AG04449 (cell line): ENCODE measurements at places on chromosomes 1 and 21.
A peak's percentile ranks its signal among the peaks of the same experiment; 100 is the strongest.

DNA sequence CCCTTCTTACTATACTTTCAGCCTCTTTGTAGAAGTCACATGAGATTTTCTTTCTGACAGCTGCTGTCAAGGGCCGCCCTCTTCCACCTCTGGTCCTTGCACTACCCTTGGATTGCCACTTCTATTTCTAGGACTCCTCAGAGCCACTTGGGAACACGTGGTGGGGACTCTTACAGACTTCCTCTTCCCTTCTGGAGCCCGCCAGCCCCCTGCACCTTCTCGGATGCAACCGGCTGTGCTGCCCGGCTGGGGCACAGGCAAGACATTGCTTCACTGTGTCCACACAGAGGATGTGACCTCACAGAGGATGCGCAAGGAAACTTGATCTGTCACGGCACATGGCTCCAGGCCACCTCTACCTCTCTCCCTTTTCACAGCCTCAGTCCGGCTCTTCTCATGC lies 2.4 kb upstream of the IKBKE start:
- DNase-seq, result no peak

DNA sequence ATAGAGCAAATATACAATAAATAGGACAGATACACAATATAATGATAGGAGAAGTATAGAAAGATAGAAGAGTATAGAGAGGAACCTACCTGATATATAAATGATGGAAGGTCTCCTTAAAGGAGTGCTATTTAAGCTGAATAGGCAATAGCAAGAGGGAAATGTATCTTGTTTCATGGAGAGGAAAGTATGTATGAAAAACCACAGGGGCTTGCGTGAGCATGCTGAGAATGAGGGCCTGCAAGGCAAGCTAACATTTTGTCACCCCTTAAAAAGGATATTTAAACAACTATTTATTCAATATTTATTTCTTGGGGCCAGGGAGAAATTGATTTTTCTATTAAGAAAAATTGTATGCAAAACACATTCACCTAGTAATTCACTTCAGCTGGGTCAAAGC lies 150.9 kb upstream of the ZRANB2 start:
- DNase-seq, result no peak

DNA sequence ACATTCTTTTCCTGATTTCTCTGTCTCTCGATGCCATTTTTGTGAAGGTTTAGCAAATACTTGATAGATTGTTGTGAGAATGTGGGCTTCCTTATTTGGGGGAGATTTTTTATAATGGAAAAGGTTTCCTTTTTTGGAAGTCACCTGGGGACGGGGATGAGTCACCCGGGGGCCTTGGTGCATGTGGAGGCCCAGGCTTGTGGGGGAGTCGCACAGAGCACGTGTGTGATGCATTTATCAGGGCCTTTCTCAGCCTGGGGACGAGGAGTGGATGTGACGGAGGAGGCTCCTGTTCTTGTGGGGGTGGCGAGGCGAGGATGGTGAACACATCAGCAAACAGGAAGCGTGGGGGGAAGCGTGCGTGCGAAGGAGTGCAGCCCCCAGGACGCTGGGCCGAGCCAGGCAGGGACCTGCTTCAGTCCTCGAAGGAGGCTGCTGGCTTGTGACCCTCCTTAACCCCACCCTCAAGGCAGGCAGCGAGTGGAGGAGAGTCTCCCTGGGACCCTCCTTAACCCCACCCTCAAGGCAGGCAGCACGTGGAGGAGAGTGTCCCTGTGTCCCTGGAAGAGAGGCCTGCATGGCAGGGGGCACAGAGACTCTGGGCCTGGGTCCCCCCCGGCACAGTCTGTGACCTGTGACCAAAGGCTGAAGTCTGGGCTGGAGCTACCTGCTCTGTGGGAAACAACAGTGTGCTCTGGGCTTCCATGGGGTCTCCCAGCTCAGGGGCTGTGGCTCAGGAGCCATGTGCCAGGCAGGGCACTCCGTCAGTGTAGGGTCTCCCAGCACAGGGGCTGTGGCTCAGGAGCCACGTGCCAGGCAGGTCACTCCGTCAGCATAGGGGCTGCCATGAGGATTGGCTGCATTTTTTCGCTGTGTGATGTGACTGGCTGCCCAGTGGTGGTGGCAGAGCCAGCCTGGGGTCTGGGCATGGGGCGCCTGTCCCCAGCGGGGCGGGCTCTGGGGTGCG lies 57.2 kb downstream of the AGPAT3 start:
- no peak for DNase-seq

GRCh38 chr1:235450433-235450832 lies 53.8 kb downstream of the B3GALNT2 start:
- no peak for DNase-seq

GRCh38 chr1:77281491-77282186 lies at the start of gene AK5:
AK5 (plus strand) TSS chr1:77282019; CDS start chr1:77282314, 295 bp downstream.
- DNase-seq, result no peak

- DNase-seq, result no peak
Measured at GRCh38 chr1:113153116-113153803, 80.3 kb downstream of the LRIG2 start.

DNA sequence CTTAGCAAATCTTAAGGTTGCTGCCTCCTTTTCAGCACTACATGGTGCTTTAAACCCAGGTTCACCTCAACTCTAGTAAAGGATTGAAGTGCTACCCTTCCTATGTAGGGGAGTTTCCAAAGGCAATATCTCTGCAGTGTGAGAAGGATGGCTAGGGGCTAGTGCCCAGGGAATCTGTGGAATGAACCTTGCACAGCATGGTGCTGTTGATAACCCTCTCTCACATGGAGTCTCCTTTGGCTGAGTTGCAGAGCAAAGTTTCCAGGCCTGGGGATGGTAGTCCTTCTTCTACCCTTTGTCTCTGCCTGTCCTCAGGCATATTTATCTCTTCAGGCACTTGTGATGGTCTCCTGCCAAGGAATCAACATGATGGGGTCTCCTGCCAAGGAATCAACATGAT lies 59.4 kb downstream of the AXDND1 start:
- no peak for DNase-seq

GRCh38 chr1:55065648-55066047 lies 26.3 kb downstream of the PCSK9 start:
- no peak for DNase-seq

DNA sequence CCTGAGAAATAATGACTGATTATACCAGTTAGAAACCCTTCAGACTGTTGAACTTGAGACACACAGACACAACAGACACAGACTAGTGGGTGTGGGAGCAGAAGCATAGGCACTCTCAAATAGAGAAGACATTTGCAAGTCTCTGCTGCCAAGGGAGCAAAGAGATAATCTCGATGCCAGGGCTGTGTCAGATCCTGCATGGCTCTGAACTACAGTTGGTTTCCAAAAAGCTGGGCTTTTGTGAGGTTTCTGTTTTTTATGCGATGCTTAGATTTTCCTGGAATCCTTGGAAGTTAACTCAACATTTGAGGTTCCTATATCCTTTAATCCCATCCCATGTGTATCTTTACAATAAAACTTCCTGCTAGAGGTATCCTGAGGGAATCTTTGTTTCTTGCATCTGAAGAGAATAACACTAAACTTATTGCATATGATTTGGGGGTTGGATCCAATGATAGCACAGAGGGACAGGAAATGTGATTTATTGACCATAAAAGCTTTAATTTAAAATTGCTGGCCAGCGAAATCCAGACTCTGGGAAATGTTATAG lies 236.4 kb downstream of the SPATA17 start:
- no peak for DNase-seq

- no peak for DNase-seq
Measured at GRCh38 chr1:76764638-76765454, 102.4 kb upstream of the ST6GALNAC5 start.

DNA sequence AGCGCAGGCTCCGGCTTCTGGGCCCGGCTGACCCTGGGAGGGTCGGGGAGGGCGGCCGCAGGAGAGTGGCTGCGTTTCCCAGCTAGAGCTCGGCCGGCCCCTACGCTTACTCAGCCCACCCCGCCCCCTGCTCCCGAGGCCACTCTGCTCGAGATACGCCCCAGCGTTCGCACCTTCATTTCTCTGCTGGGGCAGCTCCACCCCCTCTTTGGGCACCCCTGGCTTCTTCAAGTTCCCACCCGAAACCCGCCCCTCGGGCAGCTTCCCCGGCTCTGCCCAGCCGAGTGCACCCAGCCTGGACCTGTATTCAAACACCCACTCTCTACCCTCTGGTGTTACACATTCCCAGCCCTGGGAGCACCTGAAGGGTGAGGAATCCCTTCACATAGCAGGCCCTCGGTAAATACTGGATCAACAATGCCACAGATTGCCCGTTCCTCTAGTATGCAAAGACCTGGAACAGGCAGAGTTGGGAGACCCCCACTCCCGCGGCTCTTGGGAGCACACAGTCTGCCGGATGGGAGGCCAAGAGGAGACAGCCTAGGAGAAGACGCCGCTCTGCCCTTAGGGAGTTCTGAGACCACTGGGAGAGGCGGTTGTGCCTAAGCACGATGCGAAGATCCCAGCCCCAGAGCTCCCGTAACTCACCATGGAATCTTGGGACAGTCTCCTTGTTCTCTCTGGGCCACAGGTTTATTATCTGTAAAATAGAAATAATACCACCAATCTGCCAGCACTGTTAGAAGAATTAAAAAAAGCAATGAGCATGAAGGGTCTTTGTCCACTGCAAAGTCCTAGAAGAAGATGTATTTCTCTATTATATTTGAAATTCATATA lies 566 bp upstream of the PAQR7 start:
- no peak for DNase-seq

GRCh38 chr1:85576642-85577418 lies 3.7 kb upstream of the CCN1 start:
- no peak for DNase-seq

GRCh38 chr1:229661022-229661877 lies 35.2 kb downstream of the URB2 start:
- DNase-seq, result peak; percentile 17

GRCh38 chr1:3740752-3741151 lies 11.5 kb upstream of the CCDC27 start:
- no peak for DNase-seq

DNA sequence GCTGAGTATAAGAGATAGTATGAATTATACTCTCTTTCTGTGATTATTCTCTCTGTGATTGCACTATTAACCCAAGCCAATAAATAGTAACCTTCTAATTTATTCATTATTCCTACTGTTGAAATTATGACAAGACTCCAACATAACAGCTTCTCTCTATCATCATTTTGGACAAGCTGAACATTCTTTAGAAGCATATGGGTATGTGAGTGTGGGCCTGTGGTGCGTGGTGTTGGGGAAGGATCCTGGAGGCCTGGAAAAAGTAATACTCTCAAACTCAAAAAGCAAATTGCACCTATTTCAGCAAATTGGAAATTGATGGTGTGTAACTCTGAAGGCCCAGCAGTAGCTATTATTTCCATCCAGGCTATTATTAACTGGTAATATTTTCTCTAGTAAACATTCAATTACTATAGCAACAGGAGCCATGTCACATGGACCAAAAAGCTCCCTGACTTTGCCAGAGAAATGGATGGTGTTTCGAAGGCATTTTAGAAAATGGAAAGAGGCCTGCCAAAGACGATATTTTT lies 502.8 kb downstream of the LTN1 start:
- no peak for DNase-seq

GRCh38 chr1:177753655-177754054 lies 216.2 kb downstream of the SEC16B start:
- DNase-seq, result no peak

DNA sequence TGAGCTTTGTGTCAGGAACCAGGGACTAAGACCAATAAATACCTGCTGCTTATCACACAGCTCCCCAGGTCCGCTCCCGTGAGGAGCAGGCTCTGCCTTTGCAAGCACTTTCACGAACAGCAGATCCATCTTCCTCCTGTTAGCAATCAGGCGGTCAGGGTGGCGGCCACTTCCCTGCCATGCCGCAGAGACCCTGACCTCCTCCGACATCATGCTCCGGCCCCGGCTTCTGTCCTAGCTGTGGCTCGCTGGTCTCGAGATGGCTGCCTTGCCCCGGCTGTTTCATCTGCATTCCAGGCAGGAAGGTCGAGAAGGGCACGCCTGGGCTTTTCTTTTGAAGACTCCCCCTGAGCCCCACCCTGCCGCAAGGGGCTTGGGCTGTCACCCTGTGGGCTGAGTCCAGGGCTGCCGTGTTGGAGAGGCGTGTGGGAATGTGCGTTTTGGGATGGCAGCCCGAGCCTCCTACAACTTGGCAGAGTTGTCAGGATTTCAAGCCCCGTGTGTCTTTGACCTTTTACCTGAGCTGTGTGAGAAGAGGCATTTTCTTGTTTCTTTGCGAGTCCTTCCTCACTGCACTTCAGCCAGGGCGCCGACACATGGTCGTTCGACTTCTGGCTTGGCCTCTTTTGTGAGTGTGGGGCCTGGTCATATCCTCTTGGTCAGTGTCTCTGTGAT lies 59.5 kb downstream of the AGPAT3 start:
- DNase-seq, result no peak

GRCh38 chr1:147502760-147503159 lies 38.5 kb upstream of the BCL9 start:
- DNase-seq, result no peak

DNA sequence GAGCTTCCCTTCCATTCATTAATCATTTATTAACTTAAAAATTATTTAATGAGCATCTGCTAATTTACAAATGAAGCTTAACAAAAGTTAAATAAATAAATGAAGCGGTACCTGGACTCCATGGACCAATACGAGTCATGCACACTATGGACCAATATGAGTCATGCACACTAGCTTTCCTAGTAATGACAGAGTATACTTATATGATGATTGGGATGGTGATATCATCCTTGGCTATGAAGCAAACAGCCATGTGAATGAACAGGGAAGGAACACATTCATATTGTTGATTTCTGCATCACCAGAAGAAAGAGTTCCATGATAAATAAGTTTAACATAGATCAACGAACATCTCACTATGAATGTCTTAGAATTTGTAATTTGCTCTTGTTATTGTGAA lies 109.9 kb downstream of the SPAG17 start:
- DNase-seq, result no peak

GRCh38 chr21:41170442-41170841 lies 2.5 kb downstream of the BACE2 start:
- DNase-seq, result no peak

- DNase-seq, result no peak
Measured at GRCh38 chr1:18190598-18190997, 83.0 kb downstream of the IGSF21 start.

- DNase-seq, result no peak
Measured at GRCh38 chr1:69109277-69109676, 458.4 kb upstream of the LRRC7 start.

- DNase-seq, result no peak
Measured at GRCh38 chr1:116605315-116605714, 34.5 kb upstream of the CD58 start.

DNA sequence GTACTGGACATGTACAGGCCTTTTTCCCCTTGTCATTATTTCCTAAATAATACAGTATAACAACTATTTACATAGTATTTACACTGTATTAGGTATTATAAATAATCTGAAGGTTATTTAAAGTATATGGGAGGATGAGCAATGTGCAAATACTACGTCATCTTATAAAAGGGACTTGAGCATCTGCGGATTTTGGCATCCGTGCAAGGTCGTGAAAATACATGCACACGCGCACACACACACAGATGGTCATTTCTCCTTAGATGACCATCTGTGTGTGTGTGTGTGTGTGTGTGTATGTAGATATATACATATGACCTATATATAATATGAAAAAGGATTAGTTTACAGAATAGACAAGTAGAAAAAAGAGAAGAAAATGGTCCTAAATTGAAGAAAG lies 15.4 kb downstream of the ALG14 start:
- no peak for DNase-seq

- no peak for DNase-seq
Measured at GRCh38 chr1:59237900-59238299, 59.0 kb upstream of the FGGY start.

- no peak for DNase-seq
Measured at GRCh38 chr1:75986478-75986877, 54.3 kb upstream of the ASB17 start.
